ENCODE measurements at places on chromosomes 7 and 10.
A peak's percentile ranks its signal among the peaks of the same experiment; 100 is the strongest.

DNA sequence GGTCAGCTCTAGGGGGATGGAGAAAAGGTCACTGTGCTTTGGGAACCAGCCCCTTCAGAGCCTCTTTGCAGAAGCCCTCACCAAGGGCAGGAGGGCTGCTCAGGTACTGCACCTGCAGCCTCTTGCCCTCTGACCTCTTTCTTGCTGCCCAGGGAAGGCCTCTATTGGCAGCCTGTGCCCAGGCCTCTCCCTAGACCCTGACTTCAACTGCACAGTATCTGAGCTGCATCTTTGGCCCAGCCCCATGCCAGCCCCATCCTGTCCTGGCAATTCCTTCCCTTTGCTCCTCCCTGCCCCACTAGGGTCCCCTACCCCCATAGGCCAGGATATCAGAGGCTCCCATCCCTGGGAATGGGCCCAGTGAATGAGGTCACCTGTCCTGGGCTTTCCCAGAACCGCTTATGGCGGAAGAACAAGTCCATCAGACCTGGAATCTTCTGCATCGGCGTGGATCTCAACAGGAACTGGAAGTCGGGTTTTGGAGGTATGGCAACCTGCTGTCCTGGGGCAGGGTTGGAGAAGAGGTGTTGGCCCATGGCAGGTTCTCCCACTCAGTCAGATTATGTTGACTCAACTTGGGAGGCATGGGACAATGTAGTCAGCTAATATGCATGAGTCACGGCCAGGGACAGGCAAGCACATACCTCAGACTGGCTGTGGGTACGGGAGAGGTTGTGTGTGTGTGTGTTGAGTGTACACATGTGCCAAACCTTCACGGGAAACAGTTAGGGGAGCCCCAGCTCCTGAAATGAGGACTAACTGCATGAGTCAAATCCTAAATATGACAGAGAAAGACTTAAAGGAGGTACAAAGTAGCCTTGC lies 17.1 kb upstream of the CPA1 start:
- DNase-seq, result no peak

DNA sequence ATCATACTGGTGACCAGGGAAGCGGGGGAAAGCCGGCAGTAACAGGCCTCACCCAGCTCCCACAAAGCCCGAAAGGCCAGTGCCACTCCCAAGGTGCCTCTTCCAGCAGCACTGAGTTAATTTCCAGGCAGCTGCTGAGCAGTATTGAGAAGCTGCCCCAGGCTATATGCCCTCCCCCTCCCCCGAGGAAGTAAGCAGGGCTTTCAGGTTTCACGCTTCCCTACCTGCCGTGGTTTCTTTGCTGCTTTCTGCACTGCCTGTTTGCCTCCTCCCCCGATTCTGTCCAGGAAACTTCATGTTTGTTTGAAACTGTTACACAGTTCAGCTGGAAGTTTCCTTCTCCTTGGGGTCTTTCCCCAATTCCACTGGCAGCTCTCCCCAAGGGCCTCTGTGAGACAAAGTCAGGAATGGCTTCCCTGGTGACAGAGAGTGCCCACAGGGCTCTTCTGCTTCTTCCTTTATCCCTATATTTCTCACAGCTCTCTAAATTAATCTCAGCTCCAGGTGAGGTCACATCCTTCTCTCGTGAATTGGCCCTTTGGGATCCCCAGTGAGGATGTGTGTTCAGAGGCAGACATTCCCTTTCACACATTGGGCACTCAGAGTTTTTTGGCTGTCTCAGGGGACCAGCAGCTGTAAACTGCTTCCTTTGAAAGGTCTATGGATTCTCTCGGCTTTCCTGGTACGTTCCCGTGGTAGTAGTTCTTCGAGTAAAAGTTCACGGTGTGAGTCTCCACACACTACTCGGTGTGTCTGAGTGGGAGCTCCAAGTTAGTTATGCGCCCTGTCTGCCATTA lies 19.4 kb downstream of the C1GALT1 start:
- DNase-seq, result peak; percentile 81

GRCh38 chr10:93412801-93413200 lies 69.3 kb downstream of the MYOF start:
- DNase-seq, result no peak

GRCh38 chr7:116138202-116138801 lies 72.0 kb upstream of the TES start:
- DNase-seq, result no peak

- no peak for DNase-seq
Measured at GRCh38 chr7:135206941-135207391, 4.4 kb downstream of the WDR91 start.

All from stomach (tissue), 19 donors.